Stimulated activated CD8-positive, alpha-beta memory T cell treated with anti-CD3 and anti-CD28 coated beads, Interleukin-7, amount 100 ng/mL, for 48 hours (primary cell): ENCODE measurements at places on chromosomes 4 and X.

DNA sequence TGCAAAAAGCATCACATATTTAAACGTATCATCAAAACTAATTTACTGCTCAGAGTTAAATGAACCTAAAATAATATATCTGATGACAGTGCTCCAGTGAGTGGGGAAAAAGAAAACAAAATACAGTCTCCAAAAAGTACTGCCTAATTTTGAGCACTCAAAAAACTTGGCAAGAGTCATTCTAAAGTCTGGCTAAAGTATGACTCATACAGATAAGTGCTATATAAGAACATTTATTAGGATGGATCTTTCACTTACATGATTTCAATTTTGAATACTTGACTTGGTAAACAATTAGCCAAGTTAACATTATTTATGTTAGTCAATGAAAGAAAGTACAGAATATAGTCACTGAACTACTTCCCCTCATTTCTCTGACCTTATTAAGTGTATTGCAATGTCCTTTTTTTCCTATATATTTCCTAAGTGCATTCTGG lies 27.2 kb downstream of the FBXO8 start:
- no peak for DNase-seq

DNA sequence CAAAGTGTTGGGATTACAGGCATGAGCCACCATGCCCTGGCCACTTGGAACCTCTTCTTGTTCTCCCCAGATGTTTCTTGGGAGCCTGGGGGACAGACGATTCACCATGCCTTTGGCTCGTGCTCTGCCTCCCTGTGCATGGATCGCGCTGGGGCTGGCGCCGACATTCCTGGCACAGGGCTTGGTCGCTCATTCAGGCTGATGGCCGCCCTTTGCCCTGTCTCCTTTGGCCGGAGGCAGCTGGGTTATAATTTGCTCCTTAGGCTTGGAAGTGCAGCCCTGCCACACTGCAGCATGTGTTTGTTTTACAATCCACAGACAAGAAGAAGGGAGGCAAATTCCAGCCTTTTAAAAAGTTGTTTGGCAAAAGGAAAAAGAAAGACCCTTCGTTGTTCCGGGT lies 115.3 kb downstream of the AASDH start:
- DNase-seq: no peak

GRCh38 chr4:153560908-153561307 lies 94.7 kb downstream of the TMEM131L start:
- no peak for DNase-seq

- DNase-seq: no peak
These were observed 7.6 kb downstream of the RPS3A start for GRCh38 chr4:151107063-151107462.

- DNase-seq: no peak
These were observed 228.6 kb upstream of the HCCS start for GRCh38 chrX:10882484-10882883.

GRCh38 chrX:12979026-12979607 lies 4.2 kb downstream of the TMSB4X start:
- no peak for DNase-seq

GRCh38 chr4:169377367-169377766 lies 106.6 kb upstream of the SH3RF1 start:
- DNase-seq: no peak

DNA sequence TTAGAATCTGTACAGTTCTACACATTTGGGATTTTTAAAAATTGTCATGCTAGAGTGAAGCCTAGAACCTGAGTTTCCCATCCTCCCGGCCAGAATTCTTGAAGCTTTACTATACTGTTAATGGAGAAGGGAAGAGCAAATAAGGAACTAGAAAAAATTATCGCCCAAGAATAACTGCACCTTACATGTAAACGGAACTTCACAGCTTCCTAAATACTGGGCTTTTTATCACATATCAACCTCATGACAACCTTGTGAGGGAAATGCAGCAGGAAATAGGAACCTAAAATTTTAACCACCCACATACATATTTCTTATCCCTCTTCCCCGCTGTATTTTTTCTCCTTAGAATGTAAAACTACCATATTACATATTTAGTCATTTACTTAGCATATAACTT lies 19.3 kb downstream of the ARHGEF9 start:
- no peak for DNase-seq

DNA sequence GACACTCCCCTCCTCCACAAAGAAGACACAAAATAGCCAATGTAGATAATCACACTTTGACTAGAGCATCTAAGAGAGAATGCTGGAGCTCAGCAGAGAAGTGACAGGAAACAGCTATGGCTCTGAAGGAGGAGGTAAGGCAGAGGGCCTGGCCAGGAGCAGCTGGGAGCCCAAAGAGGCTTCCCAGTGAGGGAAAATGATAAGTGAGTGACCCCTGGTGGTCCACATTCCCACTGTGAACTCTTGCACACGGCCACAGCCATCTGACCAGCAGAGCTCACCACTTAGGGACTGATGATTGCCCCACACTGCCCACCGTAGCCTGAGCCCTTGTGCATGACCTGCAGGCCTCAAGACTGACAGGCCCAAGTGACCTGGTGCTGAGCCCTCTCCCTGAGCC lies 162.7 kb upstream of the GALNTL6 start:
- DNase-seq: no peak
